HFFc6 (cell line): ENCODE measurements at places on chromosomes 7 and 10.

GRCh38 chr7:75715864-75716263 lies 22.9 kb downstream of the HIP1 start:
- DNase-seq = no peak
- no peak overlapping the region for H3K27ac ChIP-seq
- no peaks in the 10 kb centered on the region; the same call in 1 of the 2 replicates for H3K27me3 ChIP-seq
- H3K4me3 ChIP-seq = no peak overlapping the region
- H3K36me3 ChIP-seq = peaks cover 13% of the 10 kb centered on the region

- H3K27me3 ChIP-seq = no peaks in the 10 kb centered on the region; the same call in 1 of the 2 replicates
- peaks cover 61% of the 10 kb centered on the region for H3K4me1 ChIP-seq
- peak; percentile 58 for DNase-seq
- peak overlapping the region; percentile 93 for H3K4me3 ChIP-seq
These were observed 924 bp downstream of the BMPR1A start for GRCh38 chr10:86757113-86757972.

- H3K36me3 ChIP-seq = no peaks in the 10 kb centered on the region
- no peak overlapping the region for H3K4me3 ChIP-seq
- H3K27ac ChIP-seq = no peak overlapping the region
- H3K4me1 ChIP-seq = peaks cover 48% of the 10 kb centered on the region
These were observed 18.3 kb downstream of the KLLN start for GRCh38 chr10:87844837-87845623.

DNA sequence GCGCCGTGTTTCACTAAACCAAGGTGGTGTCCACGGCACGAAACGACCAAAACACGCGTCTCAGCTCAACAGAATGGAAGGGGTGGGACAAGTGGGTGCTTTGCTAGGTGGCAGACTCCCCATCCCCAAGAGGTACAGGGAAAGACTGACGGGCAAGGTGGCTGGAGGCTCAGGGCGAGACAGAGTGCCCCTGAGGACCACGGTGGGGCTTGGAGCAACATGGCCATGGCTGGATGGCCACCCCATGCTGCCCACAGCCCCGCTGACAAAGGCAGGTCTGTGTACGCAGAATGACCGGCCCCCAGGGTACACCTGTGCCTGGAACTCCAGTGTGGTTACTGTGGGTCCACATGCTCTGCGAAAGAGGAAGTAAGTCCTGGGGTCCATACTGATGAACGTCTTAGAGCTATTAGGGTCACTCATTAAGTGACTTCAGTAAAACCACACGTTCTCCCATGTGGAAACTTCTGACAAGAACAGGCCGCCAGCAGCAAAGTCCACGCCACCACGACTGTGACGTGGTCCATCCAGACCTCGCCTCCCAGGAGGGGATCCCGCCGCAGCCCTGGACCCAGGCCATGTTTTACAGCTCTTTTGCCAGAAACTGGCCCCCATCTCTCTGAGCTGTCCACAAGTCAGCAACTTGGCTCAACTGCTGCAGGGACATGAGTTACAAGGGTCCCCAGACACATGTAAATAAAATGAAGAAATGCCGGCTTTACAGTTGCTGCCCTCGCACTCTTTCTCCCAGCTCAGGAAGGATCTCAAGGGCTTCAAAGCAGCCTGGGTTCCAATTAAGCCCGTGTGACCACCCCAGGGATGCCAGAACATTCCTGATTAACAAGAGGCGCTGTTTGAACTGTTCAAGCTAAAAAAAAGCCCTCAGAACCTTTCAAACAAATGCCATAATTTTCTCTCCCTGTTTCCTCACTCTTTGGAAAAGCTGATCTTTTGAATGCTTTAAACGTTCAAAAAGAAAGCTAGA lies 66.8 kb downstream of the MAD1L1 start:
- no peak overlapping the region for H3K27ac ChIP-seq
- peaks cover 29% of the 10 kb centered on the region for H3K4me1 ChIP-seq
- no peak for DNase-seq
- peaks cover 12% of the 10 kb centered on the region; the same call in 1 of the 2 replicates for H3K36me3 ChIP-seq
- H3K27me3 ChIP-seq = no peaks in the 10 kb centered on the region; the same call in none of the 2 replicates

DNA sequence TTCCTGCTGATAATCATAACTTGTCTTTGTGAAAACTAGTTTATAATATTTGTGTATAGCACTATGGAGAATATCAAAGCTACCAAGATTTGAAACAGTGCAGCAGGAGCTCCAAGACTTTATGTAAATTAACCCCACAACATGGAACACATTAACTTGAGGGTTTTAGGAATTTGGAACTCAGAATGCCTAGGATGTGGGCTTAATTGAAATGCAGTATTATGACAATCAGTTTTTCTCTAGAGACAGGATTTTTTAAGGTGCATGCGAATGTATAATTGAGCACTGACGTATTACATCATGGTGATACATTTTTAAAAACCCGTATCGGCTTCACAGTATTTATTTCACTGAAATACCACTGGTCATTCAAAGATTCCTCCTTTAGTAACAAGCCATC lies 313.1 kb upstream of the DGKB start:
- H3K27me3 ChIP-seq = no peaks in the 10 kb centered on the region
- no peak for DNase-seq
- no peak overlapping the region for H3K27ac ChIP-seq
- H3K4me1 ChIP-seq = no peaks in the 10 kb centered on the region

GRCh38 chr7:29239638-29240037 lies 45.1 kb downstream of the CHN2 start:
- no peaks in the 10 kb centered on the region for H3K36me3 ChIP-seq
- no peak overlapping the region for H3K27ac ChIP-seq
- H3K4me1 ChIP-seq = no peaks in the 10 kb centered on the region
- peaks cover 7% of the 10 kb centered on the region for H3K27me3 ChIP-seq
- DNase-seq = no peak

- peaks cover 43% of the 10 kb centered on the region for H3K4me1 ChIP-seq
- H3K27me3 ChIP-seq = peaks cover 4% of the 10 kb centered on the region
- H3K36me3 ChIP-seq = no peaks in the 10 kb centered on the region
- H3K4me3 ChIP-seq = no peak overlapping the region
- H3K27ac ChIP-seq = no peak overlapping the region
- no peak for DNase-seq
These were observed 42.0 kb upstream of the TARP start for GRCh38 chr7:38315410-38315809.

DNA sequence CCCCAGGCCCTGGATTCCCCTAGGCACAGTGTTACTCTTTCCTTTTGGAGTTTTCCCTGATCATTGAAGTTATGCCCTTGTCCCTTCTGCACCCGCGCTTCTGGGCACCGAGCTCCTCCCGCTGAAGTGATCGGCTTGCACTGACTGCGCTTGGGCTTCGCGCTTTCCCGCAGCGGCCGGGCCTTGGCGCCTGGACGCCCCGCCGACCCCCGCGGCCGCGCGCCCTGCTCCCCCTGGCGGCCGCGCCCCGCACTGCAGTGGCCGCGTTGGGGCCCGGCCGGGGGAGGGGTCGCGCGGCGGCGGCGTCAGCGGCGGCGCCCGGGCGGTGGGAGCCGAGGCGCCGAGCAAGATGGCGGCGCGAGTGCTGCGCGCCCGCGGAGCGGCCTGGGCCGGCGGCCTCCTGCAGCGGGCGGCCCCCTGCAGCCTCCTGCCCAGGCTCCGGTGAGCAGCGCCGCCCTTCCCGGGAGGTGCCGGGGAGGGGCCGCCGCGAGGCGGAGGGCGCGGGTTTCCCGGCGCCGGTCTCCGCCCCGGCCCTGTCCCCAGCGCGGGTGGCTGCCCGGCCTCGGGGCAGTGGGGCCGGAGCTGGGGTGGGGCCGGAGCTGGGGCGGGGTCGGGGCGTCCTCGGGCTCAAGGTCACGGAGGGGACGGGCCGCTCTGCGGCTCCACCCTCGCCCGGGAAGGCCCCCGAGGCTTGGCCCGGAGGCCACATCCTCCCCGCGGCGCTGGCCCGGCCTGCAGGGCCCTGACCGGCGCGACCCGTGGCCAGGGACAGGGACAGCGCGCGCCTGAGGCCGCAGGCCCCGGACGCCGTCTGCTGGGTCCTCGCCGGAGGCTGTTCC lies at the start of gene NIPSNAP2:
Gene NIPSNAP2 (plus strand): TSS at position 325 of the 839 bp plus-strand sequence. CDS start 25 bp downstream, at position 350.
- H3K4me3 ChIP-seq = peak within 1 kb of the TSS; percentile 91
- H3K27me3 ChIP-seq = peaks cover 8% of the 10 kb centered on the region
- peak; percentile 13 for DNase-seq
- peaks cover 41% of the 10 kb centered on the region for H3K4me1 ChIP-seq

DNA sequence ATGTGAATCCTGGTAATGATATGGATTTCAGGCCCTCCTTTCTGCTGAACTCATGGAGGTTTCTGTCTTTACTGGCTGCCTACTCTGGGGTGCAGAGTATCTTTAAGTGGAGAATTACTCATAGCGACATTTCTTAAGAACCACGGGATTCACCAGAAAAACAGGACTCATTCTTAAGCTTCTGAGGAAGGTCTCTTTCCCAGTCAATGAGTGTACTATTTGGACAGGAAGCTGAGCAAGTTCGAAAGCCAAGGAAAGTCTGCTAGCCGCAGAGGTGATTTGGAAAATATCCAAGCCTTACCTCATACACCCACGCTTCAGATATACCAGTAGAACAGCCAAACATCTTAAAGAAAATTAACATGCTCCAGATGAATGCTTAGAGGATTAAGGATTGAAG lies 377.6 kb upstream of the MYO3A start:
- H3K27ac ChIP-seq = no peak overlapping the region
- H3K4me1 ChIP-seq = no peaks in the 10 kb centered on the region
- DNase-seq = no peak
- no peaks in the 10 kb centered on the region; the same call in 1 of the 2 replicates for H3K27me3 ChIP-seq
- H3K36me3 ChIP-seq = no peaks in the 10 kb centered on the region

DNA sequence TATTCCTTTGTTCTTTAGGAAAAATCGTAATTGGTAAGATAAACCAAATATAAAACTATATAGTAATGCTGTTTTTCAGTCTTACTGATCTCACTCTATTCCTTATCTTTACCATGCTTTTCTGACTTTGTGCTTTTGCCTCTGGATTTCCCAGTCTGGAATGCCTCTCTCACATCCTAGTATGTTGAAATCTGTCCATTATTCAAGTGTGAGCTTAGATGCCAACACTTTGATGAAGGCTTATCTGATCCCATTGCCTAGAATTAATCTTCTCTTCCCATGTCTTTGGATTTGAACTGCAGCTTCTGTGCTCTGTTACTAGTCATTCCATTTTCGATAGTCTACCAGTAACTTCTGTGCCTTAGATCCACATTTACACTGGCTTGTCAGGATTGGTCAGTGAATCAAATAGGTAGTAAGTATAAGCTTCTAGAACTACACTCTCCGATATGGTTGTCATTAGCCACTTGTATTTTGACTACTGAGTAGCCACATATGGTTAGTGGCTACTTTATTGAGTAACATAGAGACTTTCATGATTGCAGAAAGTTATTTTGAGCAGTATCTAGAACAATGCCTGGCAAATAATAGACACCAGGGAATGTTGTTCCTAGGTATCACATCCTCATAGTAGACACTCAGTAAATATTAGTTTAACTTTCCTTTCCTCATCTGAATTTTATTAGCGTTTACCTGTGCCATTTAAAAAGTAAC lies 92.9 kb downstream of the BMPR1A start:
- no peak overlapping the region for H3K4me3 ChIP-seq
- H3K4me1 ChIP-seq = peaks cover 13% of the 10 kb centered on the region
- H3K36me3 ChIP-seq = peaks cover 15% of the 10 kb centered on the region
- no peak for DNase-seq
- no peaks in the 10 kb centered on the region for H3K27me3 ChIP-seq

- no peaks in the 10 kb centered on the region; the same call in 1 of the 2 replicates for H3K27me3 ChIP-seq
- peaks cover 80% of the 10 kb centered on the region for H3K36me3 ChIP-seq
- H3K4me1 ChIP-seq = no peaks in the 10 kb centered on the region
- H3K4me3 ChIP-seq = no peak overlapping the region
These were observed 47.1 kb downstream of the ZNF680 start for GRCh38 chr7:64515781-64516180.

DNA sequence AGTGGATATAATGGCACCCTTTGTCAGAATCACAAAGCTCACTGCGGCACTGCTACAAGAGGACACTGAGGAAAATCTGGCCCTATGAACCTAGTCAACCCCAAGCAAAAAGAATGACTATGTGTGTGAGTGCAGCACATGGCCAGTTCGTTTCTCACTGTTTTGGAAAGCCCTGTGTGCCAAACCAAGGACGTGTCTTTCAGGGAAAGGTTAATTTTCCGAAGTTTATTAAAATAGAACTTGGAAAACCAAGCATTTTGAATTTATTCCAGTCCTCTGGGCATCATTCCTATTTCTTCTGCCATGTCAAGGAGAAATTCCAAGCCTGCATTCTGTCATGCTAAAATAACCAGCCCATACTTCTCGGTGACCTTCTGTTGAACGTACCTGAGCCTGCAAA lies 471.8 kb downstream of the PLXDC2 start:
- H3K4me3 ChIP-seq = no peak overlapping the region
- no peak for DNase-seq
- no peak overlapping the region for H3K27ac ChIP-seq
- H3K4me1 ChIP-seq = no peaks in the 10 kb centered on the region

DNA sequence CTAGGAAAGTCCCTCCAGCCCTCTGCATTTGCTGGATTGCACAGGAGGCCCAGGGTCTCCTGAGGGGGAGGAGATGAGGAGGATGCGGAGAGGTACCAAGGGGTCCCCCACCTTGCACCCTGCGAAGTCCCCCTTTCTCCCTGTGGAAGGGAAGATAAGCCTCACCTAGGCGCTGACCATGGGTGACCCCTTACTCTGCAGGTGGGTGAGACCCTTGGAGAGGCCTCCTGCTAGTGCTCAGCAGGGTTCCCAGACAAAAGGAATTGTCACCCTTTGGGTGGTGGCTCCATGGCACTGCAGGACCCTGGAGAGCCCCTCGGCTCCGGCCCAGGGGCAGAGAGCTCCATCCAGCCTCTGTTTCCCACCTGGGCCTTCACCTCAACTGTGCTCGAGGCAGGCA lies 107.0 kb upstream of the RET start:
- DNase-seq = no peak
- no peaks in the 10 kb centered on the region for H3K4me1 ChIP-seq
- H3K27ac ChIP-seq = no peak overlapping the region
- no peak overlapping the region for H3K4me3 ChIP-seq
- H3K27me3 ChIP-seq = peaks cover 17% of the 10 kb centered on the region

DNA sequence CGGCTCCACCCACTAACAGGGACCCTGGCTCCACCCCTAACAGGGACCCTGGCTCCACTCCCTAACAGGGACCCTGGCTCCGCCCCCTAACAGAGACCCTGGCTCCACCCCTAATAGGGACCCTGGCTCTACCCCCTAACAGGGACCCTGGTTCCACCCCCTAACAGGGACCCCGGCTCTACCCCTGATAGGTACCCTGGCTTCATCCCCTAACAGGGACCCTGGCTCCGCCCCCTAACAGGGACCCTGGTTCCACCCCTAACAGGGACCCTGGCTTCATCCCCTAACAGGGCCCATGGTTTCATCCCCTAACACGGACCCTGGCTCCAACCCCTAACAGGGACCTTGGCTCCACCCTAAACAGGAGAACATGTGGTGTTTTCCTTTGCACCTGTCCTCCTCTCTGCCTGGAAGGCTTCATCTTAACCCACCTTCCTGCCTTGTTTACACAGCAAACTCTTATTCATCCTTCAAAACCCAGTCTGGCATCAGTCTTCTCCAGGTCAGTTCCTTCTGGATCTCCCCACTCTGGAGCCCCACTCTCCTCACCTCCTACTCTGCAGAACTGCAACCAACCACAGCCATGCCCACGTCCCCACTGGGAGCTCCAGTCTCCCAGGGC lies 58.0 kb downstream of the CHST15 start:
- no peak overlapping the region for H3K27ac ChIP-seq
- peaks cover 4% of the 10 kb centered on the region for H3K27me3 ChIP-seq
- no peak for DNase-seq
- no peak overlapping the region for H3K4me3 ChIP-seq
